Colonic mucosa (tissue), 4 donors: ENCODE measurements at places on chromosomes 7 and 10. TPM values are rescaled to one million over a fixed set of nuclear protein-coding genes. Genes with fewer than 3 reads are reported as not detected.
A peak's percentile ranks its signal among the peaks of the same experiment; 100 is the strongest.

Gene PRTFDC1
- total RNA-seq, result 8.1 TPM

Gene ARHGAP21
- 107 TPM for total RNA-seq

Gene C10orf62
- not detected for total RNA-seq

Gene C10orf105
- not detected for total RNA-seq

Gene ZNHIT1
- total RNA-seq, result 98.1 TPM

Gene OPN4
- total RNA-seq, result not detected

Gene NPC1L1
- total RNA-seq, result 0.10 TPM

Gene OR13A1
- total RNA-seq, result not detected

Gene VAX1
- total RNA-seq, result not detected

Gene SYT15
- total RNA-seq, result 0.62 TPM

Gene GPR15LG
- total RNA-seq, result 515 TPM

Gene CALN1
- 0.37 TPM for total RNA-seq

Gene CFAP46
- total RNA-seq, result not detected

Gene ZNF804B
- total RNA-seq, result not detected

- no peak for DNase-seq
Observed at GRCh38 chr10:131654471-131655087, 246.2 kb upstream of the PPP2R2D start.

DNA sequence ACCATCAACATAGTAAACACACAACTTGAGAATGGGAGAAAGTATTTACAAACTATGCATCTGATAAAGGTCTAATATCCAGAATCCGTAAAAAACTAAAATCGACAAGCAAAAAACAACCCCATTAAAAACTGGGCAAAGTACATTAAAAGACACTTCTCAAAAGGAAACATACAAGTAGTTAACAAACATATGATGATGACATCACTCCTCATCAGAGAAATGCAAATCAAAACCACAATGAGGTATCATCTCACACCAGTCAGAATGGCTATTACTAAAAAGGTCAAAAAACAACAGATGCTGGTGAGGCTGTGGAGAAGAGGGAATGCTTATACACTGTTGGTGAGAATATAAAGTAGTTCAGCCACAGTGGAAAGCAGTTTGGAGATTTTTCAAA is 125.1 kb downstream of the TFPI2 start:
- DNase-seq, result no peak

DNA sequence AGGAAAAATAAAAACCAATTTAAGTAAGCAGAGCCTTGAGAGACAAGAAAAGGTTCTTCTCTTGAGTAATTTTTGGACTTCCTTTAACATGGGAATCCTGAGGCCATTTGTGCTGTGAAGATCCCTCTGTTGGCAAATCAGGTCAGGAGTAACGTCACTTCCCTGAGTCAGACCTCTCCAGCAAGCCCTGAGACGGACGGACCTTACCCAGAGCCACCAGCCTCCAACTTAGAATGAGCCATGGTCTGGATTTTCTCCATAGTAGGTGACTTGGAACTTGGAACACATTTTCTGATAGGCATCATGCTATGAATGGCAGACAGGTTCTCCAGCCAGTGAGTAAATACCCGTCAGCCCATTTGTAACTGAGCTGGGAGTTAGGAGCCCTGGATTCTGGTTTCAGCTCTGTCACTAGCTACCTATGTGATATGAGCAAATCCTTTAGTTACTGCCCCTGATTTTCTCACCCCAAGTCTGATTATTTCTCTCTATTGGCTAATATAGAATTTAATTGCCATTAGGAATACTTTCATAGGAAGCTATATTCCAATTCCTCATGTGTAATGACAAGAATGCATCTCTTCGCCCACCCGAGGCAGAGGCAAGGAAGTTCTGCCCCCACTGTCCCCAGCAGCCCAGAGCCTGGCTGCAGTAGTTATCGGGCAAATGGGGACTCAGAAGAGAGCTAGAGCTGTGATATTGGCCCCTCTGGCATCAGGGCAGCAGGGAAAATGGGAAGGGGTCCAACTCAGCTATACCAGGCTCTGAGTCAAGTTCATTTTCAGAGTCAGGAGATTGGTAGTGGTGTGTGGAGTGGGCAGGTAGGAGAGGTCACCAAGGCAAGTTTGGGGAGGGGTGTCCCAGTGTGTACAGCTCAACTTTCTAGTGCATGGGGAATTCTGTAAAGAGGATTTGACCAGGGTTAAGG is 153.7 kb upstream of the AGK start:
- DNase-seq, result no peak

- no peak for DNase-seq
Observed at GRCh38 chr7:2116989-2117591, 115.7 kb downstream of the MAD1L1 start.

GRCh38 chr7:4631380-4632179 is 50.5 kb upstream of the FOXK1 start:
- peak; percentile 81 for DNase-seq

GRCh38 chr10:85950921-85951320 is 415.7 kb downstream of the GRID1 start:
- no peak for DNase-seq

- DNase-seq, result no peak
Observed at GRCh38 chr10:127133672-127134500, 62.5 kb downstream of the INSYN2A start.

DNA sequence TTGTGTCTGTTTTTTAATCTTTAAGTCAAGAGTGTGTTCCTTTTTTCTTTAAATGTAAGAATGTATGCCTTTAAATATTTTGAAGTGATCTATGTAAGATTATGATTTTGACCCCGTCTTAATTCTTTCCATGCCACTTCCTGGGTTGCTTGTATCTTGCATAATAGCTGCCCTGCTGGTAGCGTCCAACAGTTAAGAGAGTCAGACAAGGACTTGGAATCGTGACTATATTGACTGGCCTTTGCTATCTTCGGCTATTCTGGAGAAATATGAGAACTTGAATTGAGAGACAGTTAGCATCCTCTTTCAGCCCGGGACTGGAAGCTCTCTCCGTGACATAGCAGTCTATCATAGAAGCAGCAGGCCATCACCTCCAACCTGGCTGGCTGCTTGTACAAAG is 13.0 kb downstream of the NRP1 start:
- no peak for DNase-seq

DNA sequence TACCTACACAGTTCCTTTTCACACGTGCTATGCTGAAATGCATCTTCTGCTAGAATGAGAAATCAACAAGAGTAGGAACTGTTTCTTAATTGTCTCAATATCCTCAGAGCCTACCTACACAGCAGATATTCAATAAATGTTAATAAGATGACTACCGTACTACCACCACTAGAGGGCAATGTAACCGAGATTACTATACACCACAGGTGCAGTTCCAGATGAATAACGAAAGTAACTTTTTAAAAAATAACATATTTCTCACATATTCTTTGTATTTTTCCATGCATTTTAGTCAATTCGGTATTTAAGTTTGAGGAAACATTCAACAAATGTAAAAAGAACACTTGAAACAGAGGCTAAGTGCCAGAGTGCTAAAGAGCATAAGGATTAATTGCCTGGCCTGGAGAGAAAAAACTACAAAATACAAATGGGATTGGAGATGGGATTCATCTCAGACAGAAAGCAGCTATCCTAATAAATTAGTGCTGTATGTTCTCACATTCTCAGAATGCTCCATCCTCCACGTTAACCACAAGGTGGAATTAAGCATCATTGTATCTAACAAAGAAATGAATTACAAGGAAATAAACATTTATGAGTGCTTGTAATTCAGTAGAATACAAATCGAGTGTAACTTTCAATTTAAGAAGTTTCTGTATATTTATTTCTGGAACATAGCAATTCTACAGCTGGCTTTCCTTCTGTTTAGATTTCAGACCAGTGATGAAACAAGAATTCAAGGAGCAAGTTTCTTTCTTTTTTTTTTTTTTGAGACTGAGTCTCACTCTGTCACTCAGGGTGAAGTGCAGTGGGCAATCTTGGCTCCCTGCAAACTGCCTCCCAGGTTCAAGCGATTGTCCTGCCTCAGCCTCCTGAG is 20.3 kb upstream of the HECTD2 start:
- peak; percentile 21 for DNase-seq

DNA sequence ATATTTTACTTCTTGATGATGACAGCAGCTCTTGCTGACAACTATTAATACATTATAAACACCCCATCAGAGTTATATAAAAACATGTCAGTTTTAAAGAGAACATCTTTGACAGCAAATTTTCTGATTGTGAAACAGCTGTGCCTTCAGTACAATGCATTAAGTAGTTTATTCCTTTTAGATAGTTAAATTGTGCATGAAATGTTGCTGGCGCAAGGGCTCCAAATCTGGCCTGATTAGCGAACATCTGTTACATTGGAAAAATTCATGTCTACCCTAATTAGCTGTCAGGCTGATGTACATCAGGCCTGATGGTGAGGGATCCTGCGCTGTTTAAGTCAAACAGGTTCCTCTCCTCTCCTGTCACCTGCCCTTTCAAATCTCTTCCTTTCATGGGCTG is 171.9 kb upstream of the SP8 start:
- DNase-seq, result no peak

DNA sequence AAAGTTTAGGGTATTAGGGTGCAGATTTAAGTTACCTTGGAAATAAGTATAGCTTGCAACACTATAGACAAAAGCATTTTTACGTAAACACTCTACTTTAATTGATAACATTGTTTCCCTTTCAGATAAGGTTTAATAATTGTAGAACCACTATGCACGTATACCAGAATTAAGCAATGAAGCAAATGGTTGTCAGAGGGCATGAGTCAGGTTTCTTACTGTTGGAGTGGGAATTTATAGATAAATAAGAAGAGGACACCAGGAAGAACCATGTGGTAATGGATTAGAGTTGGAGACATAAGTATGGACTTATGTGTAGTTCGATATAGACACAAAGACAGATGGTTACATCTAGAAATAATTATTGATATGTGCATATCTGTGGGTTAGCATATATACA is 355.6 kb downstream of the ETV1 start:
- DNase-seq, result no peak

DNA sequence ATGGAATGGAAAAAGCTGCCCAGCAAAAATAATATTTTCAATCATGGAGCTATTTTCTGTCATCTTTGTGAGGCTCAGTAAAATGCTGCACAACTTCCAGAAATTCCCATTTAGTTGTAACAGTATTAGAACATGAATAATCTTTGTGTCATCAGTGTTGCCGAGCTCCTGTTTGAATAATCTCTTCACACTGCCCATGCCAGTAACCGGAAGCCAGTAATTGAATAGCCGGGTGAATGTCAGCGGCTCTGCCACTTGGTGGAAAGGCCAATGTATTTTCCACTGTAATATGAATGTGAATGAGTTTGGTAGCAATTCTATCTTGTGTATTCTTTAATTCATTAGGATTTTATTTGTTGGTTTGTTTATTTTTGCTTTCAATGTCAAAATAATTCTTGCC is 172.5 kb upstream of the INSYN2A start:
- DNase-seq, result no peak

GRCh38 chr7:141920281-141920680 is 4.1 kb downstream of the OR9A4 start:
- DNase-seq, result no peak

- DNase-seq, result no peak
Observed at GRCh38 chr10:63204667-63205391, 71.7 kb downstream of the NRBF2 start.

GRCh38 chr10:97274828-97275227 is 17.6 kb downstream of the ARHGAP19 start:
- no peak for DNase-seq

- no peak for DNase-seq
Observed at GRCh38 chr7:34756691-34757090, 98.7 kb downstream of the NPSR1 start.

DNA sequence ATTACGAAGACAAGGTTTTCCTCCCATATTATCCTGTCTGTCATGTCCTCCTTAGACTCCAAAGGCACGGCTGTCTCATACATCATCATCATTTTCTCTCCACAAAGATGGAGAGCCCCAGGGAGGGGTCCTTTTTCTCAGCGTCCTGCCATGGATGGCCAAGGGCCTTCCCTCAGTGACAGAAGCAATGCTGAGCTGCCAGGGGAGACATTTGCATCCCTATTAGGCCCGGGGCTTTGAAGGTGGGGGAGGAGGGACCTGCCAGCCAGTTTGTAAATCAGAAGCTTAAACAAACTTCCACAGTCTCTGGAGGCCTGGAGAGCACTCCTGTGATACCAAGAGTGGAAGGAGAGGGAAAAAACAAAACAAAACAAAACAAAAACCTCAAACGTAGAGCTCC is 112.4 kb upstream of the ADO start:
- no peak for DNase-seq

DNA sequence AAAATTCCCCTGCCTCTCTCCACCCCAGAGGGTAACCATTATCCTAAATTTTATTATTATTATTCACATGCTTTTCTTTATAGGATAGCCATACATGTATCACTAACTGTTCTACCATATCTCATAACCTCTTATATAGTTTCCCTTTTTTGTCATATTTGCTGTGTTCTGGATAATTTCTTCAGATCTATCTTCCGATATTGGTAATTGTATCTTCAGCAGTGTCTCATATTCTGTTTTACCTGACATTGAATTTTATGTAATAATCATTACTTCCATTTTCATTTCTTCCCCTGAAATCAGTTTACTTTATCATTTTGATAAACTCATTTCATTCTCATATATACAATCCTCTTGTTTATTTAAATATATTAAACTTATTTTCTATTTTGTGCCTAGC is 273.5 kb downstream of the ADK start:
- no peak for DNase-seq

GRCh38 chr10:50567384-50567783 is 56.4 kb downstream of the SGMS1 start:
- DNase-seq, result no peak

GRCh38 chr10:97450828-97451227 is 4.9 kb downstream of the ZDHHC16 start:
- DNase-seq, result no peak

DNA sequence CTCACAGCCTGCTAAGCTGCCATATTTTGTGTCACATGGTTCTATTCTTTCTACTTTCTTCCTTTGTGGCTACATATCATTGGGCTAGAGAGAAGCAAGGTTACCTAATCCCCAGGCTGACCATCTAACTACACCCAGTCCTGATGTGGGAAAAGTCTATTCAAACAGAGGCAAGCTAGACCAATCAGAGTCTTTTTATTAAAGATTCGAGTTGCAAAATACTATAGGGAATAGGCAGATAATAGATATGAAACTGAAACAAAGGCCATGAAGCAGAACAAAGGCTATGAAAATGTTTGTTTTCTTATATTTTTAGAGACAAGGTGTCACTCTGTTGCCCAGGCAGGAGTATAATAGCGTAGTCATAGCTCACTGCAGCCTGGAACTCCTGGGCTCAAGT is 36.7 kb downstream of the MTERF1 start:
- no peak for DNase-seq

GRCh38 chr10:22573820-22574569 is 140.4 kb downstream of the PIP4K2A start:
- DNase-seq, result no peak

DNA sequence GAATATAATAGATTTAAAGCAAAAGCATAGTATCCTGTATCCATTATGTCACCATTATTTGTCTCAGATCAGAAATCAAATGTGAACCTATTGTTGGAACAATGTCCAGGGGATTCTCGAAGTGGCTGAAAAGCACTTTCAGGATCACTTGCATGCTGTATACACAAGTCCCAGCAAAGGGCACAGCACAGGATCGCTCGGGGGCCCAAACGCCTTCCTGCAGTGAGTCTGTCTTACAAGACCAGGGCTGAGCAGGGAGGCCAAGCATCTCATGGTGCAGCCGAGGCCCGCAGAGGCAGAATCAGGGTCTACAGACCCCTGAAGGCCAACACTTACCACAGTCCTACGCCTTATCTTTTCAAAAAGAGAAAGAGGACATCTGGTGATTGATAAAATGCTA is 92.3 kb downstream of the TNS3 start:
- no peak for DNase-seq
